ENCODE measurements at places on chromosomes 3 and 15.

DNA sequence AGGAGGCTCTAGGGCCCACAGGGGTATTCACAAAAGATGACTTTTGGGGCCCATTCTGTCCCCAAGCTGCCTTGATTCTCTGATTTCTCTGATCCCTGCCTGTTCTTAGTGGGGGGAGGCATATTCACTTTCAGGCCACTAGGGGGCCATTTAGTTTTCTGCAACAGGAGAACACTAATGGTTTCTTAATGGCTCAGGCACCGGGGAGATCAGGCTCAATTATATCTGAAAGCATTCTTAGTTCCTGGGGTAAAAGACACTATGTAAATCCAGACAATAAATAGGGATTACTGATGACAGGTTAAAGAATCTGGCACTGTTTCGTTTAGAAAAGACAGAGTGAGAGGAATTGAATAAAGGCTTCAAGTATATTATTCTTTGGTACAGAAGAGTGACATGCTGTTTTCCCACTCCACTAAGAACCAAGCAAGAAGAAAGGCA lies 2.5 kb upstream of the INAFM2 start:
- peak; percentile 60 for DNase-seq

- DNase-seq, result no peak
These were observed 180.3 kb upstream of the TSC22D2 start for GRCh38 chr3:150227839-150228238.

DNA sequence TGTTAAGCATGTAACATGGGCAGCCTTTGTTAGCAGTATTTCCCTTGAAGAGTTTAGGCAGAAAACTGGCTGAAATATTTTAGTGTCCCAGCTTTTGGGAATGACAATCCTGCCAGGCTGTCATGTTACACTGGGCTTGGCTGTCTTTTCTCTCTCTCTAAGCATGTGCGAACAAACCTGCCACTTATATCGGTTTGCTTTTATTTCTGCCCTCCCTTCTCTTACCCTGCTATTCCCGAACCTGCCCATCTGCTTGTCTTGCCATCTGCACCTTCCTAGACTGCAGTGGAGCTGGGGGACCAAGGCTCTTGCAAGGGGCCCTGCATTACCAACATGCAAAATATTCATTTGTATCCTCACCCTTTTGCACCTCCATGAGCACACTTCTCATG lies 339.6 kb downstream of the EPHB1 start:
- no peak for DNase-seq

DNA sequence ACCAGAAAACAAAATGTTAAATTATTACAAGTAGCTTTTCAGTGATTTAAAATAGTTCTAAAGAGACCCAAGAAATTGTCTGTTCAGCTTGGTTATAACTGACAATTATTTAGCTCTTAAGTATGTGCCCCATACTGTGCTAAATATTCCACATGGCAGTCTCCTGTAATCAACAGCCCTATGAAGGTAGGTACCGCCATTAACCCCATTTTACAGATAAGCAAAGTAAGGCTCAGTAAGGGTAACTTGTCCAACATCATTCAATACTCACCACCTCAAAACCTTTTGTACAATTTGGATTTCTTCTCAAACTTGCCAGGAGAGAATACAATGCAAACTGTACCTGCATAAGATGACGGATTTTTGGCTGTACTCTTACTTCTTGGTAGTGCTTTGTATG lies 33.9 kb downstream of the ADPGK start:
- no peak for DNase-seq

- no peak for DNase-seq
These were observed 1.7 kb downstream of the SEC13 start for GRCh38 chr3:10319251-10319650.

DNA sequence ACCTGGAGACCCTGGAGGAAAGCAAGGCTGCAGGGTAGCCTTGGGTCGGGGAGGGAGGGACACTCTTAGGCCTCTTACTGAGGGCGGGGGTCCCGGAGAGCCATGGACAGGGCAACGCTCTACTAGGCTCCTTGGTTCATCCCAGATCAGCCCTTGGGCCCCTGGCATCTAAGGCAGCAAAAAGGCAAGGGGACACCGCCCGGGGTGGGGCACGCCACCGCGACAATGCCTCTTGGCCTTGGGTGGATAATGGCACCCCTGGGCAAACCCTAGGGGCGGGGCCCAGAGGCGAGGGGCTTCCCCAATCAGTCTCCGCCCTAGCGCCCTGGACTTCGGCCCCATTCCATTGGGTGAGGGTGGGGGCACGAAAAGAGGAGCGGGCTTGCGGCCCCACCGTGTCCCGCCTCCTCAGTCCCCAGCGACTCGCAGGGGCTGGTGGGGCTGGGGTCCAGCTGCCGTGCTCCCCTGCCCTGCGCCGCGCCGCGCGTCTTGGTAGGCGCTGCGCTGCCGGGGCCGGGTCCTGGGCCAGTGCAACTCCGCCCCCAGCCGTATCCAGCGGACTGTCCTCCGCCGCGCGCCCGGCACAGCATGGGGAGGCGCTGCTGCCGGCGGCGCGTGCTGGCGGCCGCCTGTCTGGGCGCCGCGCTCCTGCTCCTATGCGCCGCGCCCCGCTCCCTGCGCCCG lies at the start of gene CHST13:
Gene CHST13, plus strand, starts transcription at position 411 of the 684 bp plus-strand sequence. Its CDS starts 178 bp downstream, at position 589.
- no peak for DNase-seq

DNA sequence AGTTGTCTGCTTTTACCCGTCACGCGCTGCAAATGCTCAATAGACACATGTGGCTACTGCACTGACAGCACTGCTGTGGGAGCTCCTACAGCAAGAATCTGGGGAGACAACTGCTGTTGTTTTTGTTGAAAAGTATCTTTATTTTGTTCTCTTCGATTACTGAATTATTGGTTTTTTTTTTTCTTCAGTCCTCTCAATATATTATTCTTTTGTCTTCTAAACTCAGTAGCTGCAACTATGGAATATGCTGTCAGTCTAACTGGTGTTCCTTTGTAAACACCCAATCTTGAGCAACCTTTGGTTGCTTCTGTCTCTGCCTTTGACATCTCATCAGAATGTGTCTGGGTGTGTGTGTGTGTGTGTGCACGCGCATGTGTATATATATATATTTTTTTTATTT lies 12.6 kb downstream of the DCP1A start:
- DNase-seq, result no peak

DNA sequence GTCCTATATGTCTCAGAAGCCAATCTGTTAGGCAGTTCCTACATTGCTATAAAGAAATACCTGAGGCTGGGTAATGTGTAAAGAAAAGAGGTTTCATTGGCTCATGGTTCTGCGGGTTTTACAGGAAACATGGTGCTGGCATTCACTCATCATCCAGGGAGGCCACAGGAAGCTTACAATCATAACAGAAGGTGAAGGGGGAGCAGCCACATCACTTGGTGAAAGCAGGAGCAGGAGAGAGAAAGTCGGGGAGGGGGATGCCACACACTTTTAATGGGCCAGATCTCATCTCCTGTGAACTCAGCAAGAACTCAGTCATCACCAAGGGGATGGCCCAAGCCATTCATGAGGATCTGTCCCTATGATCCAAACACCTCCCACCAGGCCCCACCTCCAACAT lies 9.1 kb downstream of the SLC49A4 start:
- DNase-seq, result no peak

GRCh38 chr15:85500060-85500708 lies 119.8 kb downstream of the AKAP13 start:
- DNase-seq, result no peak

DNA sequence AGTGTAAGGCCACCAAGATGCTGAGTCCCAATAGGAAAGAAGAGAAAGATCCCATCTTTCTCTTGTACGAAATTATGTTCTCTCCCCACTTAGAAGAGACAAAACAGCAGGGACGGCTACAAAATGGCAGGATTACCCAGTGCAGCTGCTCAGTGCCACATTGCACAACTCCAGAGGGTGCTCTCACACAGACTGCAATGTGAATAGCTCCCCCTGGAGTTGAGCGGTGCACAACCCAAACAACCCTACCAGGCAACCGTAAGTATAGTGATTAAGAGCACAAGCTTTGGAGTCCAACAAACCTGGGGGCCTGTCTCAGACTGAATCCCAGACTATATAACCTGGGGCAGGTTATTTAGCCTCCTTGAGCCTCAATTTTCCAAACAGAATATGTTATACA lies 3.1 kb upstream of the BHLHE40 start:
- peak; percentile 57 for DNase-seq

DNA sequence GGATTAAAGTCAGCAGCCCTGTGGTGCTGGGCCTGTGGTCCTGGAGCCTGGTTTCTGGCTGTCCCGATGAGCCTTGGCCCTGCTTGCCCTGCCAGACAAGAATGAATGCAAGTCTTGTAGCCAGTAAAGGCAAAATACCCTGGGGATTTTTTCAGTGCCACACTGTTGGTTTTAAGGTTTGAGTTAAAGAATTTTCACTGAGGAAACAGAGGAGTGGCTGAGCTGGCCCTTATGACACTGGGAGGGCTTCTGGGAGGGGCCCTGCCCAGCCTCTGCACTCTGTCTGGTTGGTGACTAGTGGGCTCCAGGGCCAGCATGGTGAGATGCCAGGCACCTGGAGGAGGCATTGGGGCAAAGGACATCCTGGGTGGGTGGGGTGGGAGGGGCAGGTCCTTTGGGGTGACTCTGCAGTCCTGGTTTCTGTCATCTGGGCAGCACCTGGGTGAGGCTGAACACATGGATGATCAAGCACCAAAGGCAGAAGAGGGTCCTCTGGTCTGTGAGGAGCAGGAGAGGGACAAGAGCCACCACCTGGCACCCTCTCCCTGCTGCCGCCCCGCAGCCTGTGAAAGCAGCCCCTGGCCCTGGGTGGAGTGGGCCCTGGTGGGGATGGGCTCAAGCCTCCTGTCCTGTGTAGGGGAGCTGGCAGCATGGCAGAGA lies 12.5 kb upstream of the PLA2G4E start:
- no peak for DNase-seq

DNA sequence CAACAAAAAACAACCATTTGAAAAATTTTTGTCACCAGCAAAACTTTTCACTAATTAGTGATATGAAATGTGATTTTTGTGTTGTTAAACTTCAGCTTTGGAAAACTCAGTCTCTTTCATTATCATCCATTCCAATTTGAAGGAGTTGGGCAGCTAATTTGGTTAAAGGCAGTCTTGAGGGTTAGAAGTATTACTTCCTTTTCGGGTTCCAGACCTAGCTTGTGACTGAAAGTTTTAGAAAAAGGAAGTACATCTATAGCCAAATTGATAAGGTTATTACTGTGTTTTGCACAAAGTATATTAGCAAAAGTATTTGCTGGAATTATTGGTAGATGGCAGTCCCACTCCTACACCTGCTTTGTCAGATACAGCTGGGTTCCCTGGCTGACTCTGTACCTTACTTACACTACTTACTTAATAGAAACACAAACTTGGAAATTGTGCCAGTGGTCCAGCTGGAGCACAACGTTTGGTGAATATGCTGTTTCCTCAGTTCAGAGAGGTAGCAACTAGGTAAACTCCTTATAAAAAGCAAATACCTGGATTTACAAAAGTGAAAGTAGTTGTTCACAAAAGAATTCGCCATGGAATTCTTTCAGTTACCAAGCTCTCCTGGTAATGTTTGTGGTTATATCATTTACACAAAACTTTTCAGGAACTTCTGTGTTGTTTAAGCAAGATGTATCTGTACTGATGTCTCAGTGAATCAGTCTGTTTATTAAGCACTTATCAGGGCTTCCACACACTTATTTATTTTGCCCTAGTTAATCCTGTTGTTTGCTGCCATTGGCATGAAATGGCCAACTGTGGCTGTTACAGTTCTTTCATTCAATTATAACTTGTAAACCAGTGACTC lies 31.6 kb downstream of the TIPARP start:
- DNase-seq, result no peak

GRCh38 chr3:102179326-102180177 lies 255.3 kb upstream of the ZPLD1 start:
- no peak for DNase-seq

GRCh38 chr3:11624704-11625375 lies 18.9 kb downstream of the VGLL4 start:
- DNase-seq, result no peak

DNA sequence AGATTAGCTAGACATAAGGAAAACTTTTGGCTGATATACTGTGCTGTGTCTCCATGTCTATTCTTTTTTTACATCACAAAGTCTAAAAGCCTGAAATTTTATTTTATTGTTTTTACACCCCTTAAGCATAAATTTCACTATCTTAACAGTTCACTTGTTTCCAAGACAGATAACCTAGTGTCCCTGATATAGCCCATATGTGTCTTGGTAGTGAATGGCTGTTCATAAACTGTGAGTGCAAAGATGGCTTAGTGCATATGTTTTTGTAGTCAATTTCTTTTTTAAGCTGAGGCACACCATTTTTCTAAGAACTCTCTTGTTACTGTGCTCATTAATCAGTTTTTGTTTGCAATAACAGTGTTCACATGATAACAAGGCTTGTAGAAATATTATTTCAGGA lies 381.1 kb downstream of the OXSM start:
- no peak for DNase-seq

GRCh38 chr3:195800240-195800639 lies 11.5 kb downstream of the MUC4 start:
- DNase-seq, result no peak

GRCh38 chr3:99865321-99865720 lies 47.7 kb downstream of the CMSS1 start:
- no peak for DNase-seq

- no peak for DNase-seq
These were observed 2.6 kb upstream of the PYGO1 start for GRCh38 chr15:55590788-55591187.

GRCh38 chr3:194671900-194672808 lies at the start of gene LSG1:
Gene LSG1, minus strand, starts transcription at chr3:194672191. Its CDS starts 29 bp downstream, at chr3:194672162.
- peak; percentile 89 for DNase-seq

DNA sequence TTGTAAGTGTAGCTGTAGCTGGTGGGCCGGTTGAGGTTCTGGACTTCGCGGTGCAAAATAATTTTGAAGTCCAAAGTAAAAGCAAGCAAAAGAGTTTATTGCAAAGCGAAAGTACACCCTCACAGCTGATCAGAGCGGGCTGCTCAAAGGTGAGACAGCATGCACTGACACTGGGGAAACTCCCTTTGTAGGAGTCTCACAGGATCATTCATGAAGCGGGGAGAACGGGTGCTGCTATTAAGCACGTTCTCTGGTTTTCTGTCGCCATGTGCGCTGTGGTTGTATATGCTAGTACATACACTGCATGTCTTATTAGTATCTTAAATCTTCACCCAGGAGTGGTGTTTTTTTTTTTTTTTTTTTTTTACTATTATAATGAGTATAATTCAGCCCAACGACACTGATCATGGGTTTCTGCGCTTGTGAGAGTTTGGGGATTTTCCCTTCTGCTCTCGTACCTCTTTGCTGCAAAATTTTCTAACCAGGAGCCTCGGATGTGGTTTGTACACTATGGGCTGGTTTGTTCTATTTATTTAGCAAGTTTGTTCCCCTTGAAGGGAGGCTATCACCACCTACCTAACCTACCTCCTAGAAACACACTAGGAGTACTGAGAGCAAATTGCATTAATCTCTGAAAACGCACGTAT lies 1.4 kb upstream of the AP4E1 start:
- peak; percentile 79 for DNase-seq

DNA sequence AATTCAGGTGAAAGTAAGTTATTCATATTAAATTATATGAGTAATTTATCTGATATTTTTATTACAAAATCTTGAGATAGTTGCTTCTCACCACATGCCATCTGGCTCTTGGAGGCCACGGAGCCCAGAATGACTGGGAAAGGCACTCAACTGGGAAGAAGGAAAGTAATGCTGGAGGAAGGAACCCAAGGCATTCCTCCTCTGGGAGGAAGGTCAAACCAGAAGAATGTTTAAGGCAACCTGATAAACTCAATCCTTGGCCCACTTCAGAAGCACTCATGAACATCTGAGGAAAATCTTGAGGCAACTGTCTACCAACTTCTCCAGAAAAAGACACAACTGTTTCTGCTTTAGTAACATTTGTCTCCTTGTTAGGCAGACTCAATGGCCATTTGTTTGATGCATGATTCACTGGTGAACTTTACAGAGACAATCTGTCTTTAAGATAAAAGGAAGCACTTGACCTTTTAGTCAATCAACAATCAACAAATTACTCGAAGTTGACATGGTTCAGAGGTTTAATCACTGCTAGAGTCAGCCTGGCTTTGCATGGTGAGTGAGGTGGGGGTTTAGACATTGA lies 261.4 kb upstream of the MME start:
- DNase-seq, result no peak

Measured in activated naive CD4-positive, alpha-beta T cell treated with Interleukin-2 at 50 U/mL for 16 hours (primary cell).